Nucleus accumbens (tissue), 56 donors: ENCODE measurements at places on chromosomes 6 and 20.

DNA sequence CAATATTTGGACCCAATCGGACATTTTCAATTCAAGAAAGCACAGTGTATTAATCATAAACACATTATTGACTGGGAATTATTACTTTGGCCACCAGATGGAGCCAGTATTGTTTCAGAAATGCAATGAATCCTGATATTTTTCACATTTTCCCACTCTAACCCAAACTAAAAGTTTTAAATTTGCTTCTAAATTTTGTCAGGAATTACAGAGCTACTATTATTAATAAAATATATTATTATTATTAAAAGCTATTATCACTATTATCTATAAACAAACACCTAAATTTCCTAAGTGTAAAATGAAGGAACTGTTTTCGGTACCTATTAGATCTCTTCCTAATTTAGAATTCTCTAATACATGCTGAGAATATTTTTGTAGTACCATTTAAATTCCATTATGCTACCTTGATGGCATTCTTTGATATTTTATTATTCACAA is 245.3 kb downstream of the OGFRL1 start:
- DNase-seq = no peak

DNA sequence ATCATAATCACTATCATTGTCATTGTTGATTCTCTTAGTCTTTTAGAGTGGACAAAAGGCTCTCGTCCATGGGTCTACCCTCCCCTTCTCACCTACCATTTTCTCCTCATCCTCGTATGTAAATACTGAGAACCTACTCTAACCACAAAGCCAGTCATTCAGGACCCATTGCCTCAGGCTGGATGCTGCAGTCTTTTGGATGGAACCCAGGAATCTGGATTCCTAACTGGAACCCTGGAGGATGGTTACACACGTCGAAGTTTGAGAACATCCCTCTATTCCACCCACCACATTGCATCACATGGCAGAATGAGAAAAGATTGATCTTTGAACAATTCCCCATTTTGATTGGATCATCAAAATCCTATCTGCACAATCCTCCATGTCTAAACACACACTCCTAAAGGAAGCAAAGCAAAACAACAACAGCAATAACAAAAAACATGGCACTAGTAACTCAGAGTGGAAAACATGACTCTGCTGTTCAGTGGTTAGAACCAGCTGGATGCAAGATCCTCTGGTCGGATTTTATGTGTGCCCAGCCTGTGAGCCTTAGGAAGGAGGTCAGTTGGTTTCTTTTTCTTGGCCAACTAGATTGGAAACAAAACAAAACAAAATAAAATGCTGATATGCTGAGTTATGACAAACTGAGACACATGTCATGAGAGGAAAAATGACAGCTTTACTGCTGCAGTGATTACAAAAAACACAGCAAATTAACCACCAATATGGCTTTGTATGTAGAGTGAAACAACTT is 38.0 kb downstream of the TSHZ2 start:
- DNase-seq = no peak

- no peak for DNase-seq
These were observed 14.3 kb downstream of the B4GALT5 start for GRCh38 chr20:49699200-49699992.

DNA sequence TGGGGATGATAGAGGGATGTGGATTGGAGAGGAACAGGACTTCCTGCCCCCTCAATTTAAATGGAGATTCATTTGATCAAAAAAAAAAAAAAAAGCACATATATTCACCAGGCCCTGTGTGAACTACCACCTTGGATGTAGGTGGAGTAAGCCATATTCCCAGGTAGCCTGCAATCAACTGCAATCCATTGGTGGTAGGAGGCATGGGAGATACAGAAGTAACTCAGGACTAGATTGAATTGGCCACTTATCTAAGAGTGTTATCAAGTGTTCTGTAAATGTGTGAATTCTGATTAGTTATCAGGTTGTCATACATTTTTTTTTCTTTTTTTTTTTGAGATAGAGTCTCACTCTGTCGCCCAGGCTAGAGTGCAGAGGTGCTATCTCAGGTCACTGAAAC is 124.1 kb upstream of the ESR1 start:
- DNase-seq = no peak

GRCh38 chr6:10237298-10238038 is 177.4 kb downstream of the TFAP2A start:
- DNase-seq = no peak

DNA sequence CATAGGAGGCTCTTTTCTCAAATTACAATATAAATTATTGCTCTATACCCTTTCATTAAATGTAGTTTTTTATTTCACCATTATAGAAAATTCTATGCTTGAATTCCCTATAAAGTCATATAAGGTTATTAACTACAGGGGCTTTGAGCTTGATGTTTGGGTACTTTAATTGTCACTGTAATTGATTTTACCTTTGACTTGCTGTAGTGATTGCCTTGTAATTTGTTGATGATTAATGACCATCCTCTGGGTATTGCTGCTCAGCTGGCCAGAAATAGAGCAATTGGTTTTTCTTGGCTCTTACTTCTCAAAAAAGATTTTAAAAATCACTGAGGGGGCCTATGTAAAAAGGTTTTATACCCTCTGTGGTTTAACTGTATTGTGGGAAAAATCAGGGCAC is 1186.0 kb downstream of the KHDRBS2 start:
- no peak for DNase-seq

DNA sequence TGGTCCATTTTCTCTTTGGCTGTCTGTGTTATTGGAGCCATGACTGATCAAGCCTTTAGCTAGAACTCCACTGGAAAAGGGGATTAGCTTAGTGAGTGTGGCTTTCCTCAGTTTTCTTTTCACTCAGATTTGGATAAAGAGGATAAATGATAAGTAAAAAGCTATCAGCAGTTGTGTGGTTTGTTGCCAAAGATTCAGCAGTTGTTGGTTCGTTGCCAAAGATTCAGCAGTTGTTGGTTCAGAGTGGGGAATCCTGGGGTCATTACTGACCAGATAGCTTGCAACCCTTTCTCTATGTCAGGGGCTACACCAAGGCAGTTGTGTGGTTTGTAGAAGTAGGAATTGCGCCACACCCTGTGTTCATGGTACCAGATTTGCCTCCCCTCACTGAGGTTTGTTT is 107.7 kb upstream of the SCP2D1 start:
- DNase-seq = no peak

GRCh38 chr6:815348-815738 is 122.4 kb upstream of the EXOC2 start:
- no peak for DNase-seq

GRCh38 chr20:44264287-44264686 is 17.2 kb downstream of the GDAP1L1 start:
- no peak for DNase-seq

- DNase-seq = no peak
These were observed 134.3 kb upstream of the PMEPA1 start for GRCh38 chr20:57843941-57844625.
